ENCODE measurements at places on chromosomes 12 and 14.

DNA sequence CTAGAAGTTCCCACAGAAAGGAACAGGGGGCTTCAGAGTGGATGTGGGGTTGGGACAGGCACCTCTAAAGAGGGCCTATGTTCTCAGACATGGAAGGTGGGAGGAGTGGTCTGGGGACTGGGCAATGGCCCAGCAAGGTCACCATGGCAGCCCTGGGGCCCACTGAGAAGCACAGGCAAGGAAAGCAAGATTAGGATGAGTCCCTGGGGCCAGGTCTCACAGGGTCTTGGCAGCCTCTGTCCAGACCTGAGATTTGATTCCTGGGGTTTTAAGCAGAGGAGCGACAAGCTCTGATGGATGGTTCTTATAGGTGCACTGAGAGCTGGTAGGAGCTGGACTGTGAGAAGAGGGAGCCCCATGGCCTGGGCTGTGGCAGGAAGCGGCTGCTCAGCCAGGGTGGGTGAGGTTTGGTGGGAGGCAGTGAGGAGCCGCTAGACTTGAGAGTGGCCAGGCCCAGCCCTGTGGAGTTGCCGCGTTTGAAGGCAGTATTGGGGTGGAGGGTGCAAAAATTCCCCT is 44.0 kb downstream of the DLK1 start:
- no peak for DNase-seq

DNA sequence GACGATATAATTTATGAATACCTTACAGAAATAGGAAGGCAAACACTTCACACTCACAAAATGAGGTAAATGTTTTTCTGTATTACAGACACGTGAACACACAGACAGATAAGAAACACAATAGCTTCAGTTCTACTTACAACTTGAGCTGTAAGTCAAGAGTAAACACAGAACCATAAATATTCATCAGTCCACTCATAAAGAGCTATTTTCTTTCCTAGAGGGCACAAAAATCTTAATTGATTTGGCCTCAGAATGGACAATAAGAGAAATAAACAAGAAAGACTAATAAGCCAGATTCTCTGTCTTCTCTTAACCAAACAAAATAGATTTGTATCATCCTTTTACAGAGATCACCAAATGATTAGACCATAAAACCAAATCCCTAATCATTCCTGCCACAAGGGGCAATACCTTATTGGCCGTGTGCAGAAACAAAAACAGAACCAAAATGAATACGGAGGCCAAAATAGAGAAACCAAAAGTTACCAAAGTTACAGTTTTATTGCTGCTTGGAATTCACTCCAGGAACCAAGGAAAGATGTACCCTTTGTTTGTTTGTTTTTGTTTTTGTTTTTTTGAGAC is 38.1 kb upstream of the GARIN2 start:
- DNase-seq: no peak

GRCh38 chr12:130818635-130819576 is 20.1 kb downstream of the STX2 start:
- peak; percentile 44 for DNase-seq

GRCh38 chr14:99947695-99948094 is 117.5 kb upstream of the EVL start:
- DNase-seq: no peak

- DNase-seq: no peak
Measured at GRCh38 chr14:92153581-92153980, 31.8 kb downstream of the CPSF2 start.

- no peak for DNase-seq
Measured at GRCh38 chr12:47312808-47313426, 233.2 kb upstream of the AMIGO2 start.

- DNase-seq: no peak
Measured at GRCh38 chr12:11980115-11980514, 90.6 kb upstream of the BCL2L14 start.

DNA sequence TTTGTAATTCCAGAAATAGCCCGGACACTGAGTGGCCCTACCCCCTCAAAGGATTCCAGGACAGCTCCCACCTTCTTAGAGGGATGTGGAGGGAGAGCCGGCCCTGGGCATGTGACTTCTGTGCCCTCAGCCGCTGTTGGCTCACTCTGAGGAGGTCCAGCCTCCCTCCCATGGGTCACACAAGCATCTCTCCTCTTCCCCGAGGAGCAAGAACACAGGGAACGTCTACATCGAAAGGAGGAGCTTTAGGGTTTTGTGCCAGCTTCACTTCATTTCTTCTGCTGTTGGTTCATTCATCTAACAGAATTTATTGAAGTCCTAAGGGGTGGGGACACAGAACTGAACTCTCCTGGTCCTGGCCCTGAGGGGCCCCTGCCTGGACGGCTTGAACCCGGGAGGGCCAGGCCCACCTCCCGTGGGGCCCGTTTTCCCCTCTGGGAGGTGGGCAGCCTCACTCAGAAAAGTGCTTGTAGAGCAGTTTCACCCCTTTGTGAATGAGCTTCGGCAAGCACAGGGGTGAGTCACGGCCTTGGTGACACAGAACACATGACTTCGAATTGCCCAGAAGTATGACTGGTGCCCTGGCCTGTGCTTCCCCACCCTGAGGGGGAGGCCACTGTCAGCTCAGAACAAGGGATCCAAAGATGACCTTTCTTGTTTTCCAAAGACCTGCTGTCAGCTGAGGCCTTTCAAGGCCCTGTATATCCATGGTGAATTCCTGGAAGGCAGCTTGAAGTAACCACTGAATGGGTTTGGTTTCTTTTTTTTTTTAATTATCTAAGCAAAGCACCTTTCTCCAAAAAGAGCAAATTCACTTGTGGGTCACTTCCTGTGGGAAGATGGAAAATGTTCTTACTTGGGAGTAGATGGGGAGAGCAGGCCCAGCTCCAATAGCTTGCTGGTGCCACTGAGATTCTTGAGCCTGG is 39.2 kb downstream of the NFKBIA start:
- DNase-seq: peak; percentile 66

DNA sequence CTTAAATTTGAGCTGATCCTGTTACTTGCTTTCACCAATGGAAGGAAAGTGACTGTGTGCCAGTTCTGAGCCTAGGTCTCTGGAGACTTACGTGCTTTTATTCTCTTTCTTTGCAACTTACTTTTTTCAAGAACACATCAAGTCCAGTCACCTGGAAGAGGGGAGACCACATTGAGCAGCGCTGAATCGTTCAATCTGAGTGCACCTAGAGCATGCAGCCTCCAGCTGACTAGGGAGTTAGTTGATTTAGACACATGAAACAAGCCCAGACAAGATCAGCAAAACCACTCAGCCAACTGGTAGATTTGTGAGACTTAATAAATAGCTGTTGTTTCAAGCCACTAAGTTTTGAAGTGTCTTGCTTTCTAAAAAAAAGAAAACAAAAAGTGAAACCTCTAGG is 1014.8 kb upstream of the FBXO33 start:
- DNase-seq: no peak

GRCh38 chr14:39488600-39488999 is 56.4 kb upstream of the FBXO33 start:
- DNase-seq: no peak

DNA sequence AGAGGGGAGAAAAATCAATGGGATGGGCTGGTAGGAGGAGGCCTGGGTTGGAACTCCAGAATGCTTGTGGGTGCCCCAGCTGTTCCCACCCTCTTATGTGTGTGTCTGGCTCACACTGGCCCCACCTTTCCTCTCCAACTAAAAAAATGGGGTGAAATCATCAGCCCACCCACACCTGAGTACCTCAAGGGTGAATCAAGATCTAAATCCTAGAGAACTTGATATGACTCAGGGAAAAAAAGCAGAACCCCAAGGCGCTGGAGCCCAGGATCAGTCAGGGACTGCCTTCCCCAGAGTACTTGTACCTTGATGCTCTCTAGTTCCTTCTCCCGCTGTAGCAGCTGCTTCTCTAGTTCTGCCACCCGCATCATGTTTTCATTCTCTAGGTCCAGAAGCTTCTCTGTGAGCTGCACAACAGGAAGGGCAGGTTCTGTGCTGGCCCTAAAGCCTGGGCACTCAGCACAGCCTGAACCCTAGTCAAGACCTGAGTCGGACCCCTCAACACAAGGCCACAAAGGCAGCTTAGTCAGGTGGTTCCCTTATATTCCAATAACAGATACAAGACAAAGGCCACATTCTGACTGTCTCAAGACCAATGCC is 29.7 kb downstream of the PRPF40B start:
- no peak for DNase-seq

GRCh38 chr12:24600996-24601395 is 347.9 kb downstream of the BCAT1 start:
- no peak for DNase-seq

DNA sequence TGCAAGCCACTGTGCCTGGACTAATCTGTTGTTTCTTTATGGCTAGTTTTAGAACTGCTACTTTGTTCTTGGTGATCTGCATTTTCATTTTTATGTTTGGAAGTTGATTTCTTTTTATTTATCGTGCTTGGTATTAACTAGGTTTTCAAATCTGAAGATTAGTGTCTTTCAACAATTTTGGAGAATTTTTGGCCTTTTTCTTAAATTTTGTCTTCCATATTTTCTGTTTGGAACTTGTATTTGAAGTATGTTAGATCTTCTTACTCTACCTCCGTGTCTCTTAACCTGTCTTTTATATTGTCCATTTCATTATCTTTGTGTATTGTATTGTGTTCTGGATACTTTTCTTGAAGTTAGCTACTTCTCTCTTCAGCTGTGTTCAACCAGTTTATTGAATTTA is 9.5 kb downstream of the FRS2 start:
- no peak for DNase-seq

- no peak for DNase-seq
Measured at GRCh38 chr12:50626026-50626425, 121.2 kb downstream of the DIP2B start.

- DNase-seq: no peak
Measured at GRCh38 chr12:52026263-52026662, 19.5 kb downstream of the TAMALIN start.

DNA sequence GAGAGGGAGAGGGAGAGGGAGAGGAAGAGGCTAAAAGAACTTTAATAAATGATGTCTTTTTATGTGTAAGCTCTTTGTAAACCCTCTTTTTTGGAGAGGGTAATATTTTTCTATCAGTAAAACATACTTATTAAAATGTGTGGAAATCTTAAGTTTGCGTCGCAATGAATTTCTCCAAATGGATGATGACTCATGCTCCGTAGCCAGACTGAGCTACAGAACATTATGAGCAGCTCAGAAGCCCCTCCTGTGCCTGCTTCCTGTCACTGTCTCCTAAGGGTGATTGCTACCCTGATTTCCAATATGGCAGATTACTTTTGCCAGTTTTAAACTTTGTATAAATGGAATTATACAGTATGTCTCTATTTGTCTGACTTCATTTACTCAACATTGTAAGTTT is 13.0 kb upstream of the PYGL start:
- DNase-seq: no peak

GRCh38 chr12:4719821-4720636 is at the start of gene GALNT8:
Gene GALNT8 (plus strand): TSS chr12:4720400. CDS start chr12:4720678, 278 bp downstream.
- no peak for DNase-seq

GRCh38 chr14:74670726-74671411 is 42.0 kb downstream of the AREL1 start:
- DNase-seq: no peak

GRCh38 chr12:32587581-32588495 is 91.3 kb upstream of the DNM1L start:
- no peak for DNase-seq

GRCh38 chr14:90632871-90633270 is 183.4 kb downstream of the TTC7B start:
- DNase-seq: no peak

GRCh38 chr14:95346820-95347219 is 27.1 kb upstream of the CLMN start:
- no peak for DNase-seq

GRCh38 chr14:103520657-103521437 is 1.8 kb downstream of the CKB start:
- DNase-seq: no peak

GRCh38 chr12:89831310-89832095 is 122.9 kb upstream of the ATP2B1 start:
- no peak for DNase-seq

DNA sequence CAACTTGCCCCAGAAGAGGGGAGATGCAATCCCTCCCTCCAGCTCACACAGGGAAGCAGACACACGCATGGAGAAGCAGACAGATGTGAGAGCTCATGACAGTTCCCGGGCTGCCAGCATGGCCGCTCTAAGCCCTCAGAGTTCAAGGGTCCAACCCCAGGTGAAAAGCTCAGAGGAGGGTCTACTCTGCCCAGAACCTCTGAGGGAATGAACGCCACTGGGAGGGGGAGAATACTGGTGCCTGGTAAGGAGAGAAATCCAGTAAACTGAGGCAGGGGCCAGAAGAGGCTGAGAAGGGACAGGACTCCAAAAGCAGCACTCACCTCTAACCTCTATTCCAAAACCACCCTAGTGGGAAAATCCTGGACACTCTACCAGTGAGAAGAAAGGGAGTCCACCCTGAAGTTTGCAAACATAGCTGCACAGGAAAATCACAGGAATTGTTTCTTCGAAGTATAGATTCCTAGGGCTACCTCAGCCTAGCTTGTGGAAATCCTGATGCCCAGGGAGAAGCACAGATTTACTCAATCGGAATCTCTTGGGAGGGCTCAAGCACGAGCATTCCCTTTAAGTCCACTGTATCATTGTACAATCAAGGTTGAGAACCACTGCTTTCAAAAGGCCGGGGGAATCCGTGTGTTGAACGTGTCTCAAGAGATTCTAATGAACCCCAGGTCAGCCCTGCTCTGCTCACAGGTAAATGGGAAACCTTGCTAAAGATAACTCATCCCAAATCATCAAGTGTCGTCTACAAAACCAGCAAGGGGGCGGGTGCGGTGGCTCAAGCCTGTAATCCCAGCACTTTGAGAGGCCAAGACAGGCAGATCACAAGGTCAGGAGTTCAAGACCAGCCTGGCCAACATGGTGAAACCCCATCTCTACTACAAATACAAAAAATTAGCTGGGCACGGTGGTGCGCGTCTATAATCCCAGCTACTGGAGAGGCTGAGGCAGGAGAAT is 34.3 kb upstream of the PLEKHG6 start:
- DNase-seq: no peak

- DNase-seq: no peak
Measured at GRCh38 chr14:46250113-46250703, 401.4 kb downstream of the RPL10L start.

GRCh38 chr12:71947645-71948105 is 9.0 kb downstream of the TPH2 start:
- DNase-seq: no peak

DNA sequence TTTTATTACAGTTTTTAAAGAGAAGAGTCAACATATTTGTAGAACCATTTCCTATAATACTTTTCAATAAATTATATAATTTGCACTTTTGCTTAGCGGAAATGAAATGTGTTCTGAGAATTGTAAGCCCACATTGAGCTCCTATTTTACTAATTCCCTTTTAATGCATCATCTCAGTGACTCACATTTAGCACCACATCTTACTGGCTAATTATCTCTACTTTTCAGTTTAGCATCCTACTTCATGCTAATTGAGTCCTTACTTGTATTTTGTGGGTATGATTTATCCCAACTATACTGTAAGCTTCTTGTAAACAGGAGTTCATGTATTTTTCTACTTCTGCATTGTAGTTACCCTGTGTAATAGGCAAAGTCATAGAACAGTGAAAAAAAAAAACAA is 67.5 kb downstream of the TMX1 start:
- no peak for DNase-seq

DNA sequence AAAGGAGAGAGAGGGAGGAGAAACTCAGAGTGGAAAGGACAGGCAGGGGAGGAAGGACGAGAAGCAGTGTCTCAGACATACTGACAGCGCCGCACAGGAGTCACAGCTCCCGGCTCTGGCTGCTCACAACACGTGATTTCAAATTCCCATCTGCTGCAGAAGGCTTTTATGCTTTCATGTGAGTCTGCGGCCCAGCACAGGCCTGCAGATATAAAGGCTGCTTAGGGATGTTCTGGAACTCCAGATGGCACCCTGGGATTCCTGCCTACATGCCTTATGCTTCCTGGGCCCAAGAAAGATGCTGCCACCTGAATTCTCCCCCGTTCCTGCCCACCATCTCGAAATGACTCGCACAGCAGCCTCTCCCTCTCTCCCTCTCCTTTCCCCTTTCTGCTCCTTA is 89.6 kb downstream of the NUAK1 start:
- DNase-seq: no peak

Measured in stimulated activated CD8-positive, alpha-beta memory T cell treated with anti-CD3 and anti-CD28 coated beads, Interleukin-7, amount 100 ng/mL, for 48 hours (primary cell).